NK-92 treated with Interleukin-12 subunit alpha and Interleukin-12 subunit beta, amount 100 ng/mL, for 24 hours (cell line): ENCODE measurements at places on chromosomes 16 and 17.

DNA sequence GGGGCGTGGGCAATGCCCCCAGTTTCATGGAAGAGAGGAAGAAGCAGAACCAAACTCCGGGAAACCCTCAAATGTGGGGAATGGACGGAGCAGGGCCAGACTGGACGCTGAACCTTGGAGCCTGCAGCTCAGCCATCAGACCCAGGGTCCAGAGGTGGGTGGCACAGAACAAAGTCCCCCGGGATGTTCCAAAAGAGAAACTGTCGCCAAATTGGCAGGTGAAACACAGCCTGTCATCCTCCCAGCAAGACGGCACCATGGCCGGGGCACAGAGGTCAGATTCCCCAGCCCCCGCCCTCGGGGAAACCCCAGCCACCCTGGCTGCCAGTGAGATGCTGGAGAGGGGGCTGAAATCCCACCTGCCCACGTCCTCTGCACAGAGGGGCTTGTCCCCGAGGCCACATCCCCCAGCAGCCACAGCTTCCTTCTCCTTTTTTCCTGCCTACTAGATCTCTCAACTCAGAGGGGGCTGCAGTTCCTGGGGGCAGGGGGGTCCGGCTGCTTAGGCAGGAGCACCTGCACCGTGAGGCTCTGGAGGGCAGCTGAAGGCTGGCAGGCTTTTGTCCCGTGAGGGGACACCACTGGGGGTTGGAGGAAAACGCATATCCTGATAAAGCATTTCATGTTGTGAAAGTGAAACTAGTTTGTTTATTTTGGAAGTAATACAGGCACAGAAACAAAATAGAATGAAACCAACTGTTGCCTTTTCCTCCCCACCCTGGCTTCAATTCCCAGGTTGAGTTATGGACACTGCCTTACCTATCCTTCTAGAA lies 1.2 kb upstream of the SECTM1 start:
- DNase-seq: no peak

GRCh38 chr17:61862105-61862574 lies 1.2 kb downstream of the BRIP1 start:
- no peak for DNase-seq

- DNase-seq: no peak
These were observed 12.8 kb downstream of the FLYWCH2 start for GRCh38 chr16:2895813-2896212.

GRCh38 chr17:9982159-9982558 lies 77.1 kb upstream of the RCVRN start:
- DNase-seq: no peak

DNA sequence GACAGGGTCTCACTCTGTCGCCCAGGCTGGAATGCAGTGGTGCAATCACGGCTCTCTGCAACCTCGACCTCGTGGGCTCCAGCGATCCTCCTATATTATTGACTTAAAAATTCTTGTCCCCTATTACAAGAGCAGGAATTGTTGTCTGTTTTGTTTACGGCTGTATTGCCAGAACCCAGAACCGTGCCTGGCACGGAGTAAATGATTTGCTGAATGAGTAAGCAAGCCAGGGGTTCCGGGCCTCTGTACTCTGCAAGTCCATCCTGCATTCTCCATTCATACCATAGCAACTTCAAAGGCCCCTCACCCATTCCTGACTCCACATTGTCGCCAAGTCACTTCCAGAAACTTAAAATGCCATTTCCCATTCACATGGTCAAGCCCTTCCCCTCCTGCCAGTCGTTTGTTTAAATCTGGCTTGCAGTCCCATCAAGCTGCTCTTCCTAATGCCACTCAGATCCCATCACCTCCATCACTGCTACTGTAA lies 6.9 kb downstream of the ADCY9 start:
- DNase-seq: no peak

GRCh38 chr17:66684261-66684660 lies 150.7 kb upstream of the CACNG5 start:
- DNase-seq: no peak

DNA sequence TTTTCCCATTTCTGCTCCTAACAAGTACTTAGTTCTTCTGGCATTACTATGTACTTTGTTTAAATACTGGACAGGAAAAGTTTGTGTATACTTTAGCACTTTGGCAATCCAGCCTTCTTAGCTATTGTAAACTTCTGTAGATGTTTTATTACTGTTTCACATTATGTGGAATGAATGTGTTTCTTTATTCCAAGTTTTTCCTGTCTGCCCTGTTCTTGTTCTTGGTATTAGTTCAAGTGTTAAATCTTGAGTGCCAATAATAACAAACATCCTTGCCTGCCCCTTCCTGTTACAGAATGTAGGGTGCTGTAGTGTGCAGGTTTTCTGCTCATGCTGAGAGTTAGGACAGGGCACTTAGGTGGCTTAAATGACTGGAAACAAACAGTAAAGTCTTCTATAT lies 7.3 kb upstream of the CAPNS2 start:
- no peak for DNase-seq

GRCh38 chr16:51967646-51968045 lies 579.3 kb downstream of the TOX3 start:
- no peak for DNase-seq

GRCh38 chr17:49515196-49515770 lies 20.2 kb downstream of the NGFR start:
- DNase-seq: no peak

DNA sequence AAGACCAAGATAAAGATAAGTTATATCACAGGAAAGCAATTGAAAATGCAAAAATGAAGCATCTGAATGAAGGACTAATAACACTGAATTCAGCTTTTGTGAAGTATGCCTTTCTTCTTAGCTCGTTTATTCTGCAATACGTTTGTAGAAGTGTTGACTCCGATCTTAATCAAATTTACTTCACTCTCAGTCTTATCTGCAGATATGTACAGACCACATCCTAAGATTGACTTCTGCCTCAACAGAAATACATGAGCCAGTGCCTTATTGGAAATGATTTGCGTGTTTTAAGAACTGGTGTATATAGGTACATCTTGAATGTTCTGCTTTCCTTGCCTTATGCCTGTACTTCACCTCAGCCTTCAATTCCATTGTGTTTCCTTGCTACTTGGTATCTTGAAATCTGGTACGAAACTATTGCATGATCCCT lies 1.3 kb downstream of the ATF7IP2 start:
- no peak for DNase-seq
